ENCODE measurements at places on chromosomes 5 and 9. TPM values are rescaled to one million over a fixed set of nuclear protein-coding genes. Genes with fewer than 3 reads are reported as not detected.

- DNase-seq, result no peak
- H3K36me3 ChIP-seq, result no peaks in the 10 kb centered on the region
- H3K4me1 ChIP-seq, result no peaks in the 10 kb centered on the region
- H3K4me3 ChIP-seq, result no peak overlapping the region
- no peaks in the 10 kb centered on the region for H3K27me3 ChIP-seq
- H3K27ac ChIP-seq, result no peak overlapping the region
Measured at GRCh38 chr5:78661044-78661443, 12.5 kb upstream of the LHFPL2 start.

GRCh38 chr9:132411091-132411508 lies 1.1 kb downstream of the CFAP77 start:
- no peak overlapping the region for H3K27ac ChIP-seq
- H3K4me1 ChIP-seq, result peaks cover 4% of the 10 kb centered on the region
- H3K4me3 ChIP-seq, result no peak overlapping the region

DNA sequence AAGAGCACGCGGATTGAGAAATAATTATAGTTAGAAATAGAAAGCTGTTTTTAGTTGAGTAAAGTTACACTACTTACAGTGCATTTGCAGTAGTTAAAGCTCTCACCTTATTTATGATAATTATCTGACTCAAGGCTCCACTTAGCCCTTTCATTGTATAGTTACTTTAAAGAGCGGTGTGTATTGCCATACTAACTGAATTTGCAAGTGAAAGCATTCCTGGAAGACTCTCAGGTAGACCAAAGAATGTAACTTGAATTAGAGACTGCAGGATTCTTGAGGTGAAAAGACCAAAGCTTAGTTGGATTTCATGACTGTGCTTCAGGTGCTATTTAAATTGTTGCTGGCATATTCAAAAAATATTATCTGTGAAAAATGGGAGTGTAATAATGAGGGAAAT lies 4.2 kb upstream of the RASA1 start:
- H3K36me3 ChIP-seq, result no peaks in the 10 kb centered on the region
- no peak overlapping the region for H3K4me3 ChIP-seq
- DNase-seq, result no peak
- H3K27ac ChIP-seq, result no peak overlapping the region
- H3K4me1 ChIP-seq, result peaks cover 3% of the 10 kb centered on the region
- peaks cover 3% of the 10 kb centered on the region for H3K27me3 ChIP-seq

DNA sequence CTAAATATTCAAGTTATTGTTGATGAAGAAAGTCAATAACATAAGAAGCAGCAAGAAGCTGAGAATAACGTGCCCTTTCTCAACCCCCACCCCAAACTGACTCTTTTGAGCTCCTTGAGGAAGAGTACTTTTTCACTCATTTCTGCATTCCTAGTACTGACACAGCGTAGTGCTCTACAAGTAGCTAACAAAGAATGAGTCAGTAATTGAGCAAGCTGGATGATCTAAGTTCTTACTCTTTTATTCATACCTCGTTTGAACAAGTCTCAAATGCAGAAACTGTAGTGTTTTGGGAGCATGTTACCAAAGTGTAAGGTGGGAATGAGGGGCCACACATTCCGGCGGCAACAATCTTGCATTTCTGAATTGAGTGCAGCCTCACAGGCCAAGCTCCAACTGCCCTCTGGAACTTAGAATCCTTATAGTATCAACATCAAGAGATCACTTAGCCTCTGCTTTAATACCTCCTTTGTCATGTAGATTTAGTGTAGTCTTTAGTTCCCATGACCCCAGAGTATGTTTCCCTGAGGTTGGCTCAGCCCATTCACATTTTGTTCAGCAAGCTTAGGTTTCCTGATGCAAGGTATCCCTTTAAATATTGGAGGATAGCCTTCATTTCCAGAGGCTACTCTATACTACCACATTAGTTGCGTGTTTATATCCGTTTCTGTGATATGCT lies 152.0 kb downstream of the PRR16 start:
- no peak overlapping the region for H3K4me3 ChIP-seq
- no peak for DNase-seq
- H3K4me1 ChIP-seq, result no peaks in the 10 kb centered on the region
- no peaks in the 10 kb centered on the region for H3K36me3 ChIP-seq

DNA sequence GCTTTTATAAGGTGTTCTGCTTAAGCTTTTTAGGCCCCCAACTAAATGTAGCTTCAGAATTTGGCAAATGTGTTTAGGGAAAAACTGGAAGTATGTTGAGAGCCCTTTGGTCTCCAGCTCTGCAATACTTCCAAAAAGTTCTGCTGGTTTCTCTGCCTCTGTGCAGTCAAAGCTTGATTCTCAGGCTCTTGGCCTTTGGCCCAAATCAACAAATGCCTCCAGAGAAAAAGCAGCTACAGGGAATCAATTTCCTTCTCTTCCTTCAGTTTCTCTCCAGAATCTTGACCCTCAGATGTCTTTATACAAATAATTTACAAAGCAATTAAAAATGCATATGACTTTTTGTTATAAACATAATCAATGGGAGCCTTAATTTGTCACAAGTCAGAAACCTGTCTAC lies 235.7 kb downstream of the COMMD10 start:
- no peaks in the 10 kb centered on the region for H3K36me3 ChIP-seq

Gene TAF11L14
- not detected for total RNA-seq

GRCh38 chr5:66080664-66081063 lies 63.4 kb upstream of the SREK1 start:
- H3K36me3 ChIP-seq, result peaks cover 37% of the 10 kb centered on the region
- no peak overlapping the region for H3K27ac ChIP-seq
- H3K4me1 ChIP-seq, result no peaks in the 10 kb centered on the region
- H3K4me3 ChIP-seq, result no peak overlapping the region

GRCh38 chr5:104800440-104801048 lies 1238.0 kb upstream of the NUDT12 start:
- H3K27me3 ChIP-seq, result no peaks in the 10 kb centered on the region
- H3K4me3 ChIP-seq, result no peak overlapping the region
- no peaks in the 10 kb centered on the region for H3K4me1 ChIP-seq
- no peak overlapping the region for H3K27ac ChIP-seq
- no peaks in the 10 kb centered on the region for H3K36me3 ChIP-seq
- DNase-seq, result peak; percentile 15

Gene CACNA1B
- 0.49 TPM for total RNA-seq

DNA sequence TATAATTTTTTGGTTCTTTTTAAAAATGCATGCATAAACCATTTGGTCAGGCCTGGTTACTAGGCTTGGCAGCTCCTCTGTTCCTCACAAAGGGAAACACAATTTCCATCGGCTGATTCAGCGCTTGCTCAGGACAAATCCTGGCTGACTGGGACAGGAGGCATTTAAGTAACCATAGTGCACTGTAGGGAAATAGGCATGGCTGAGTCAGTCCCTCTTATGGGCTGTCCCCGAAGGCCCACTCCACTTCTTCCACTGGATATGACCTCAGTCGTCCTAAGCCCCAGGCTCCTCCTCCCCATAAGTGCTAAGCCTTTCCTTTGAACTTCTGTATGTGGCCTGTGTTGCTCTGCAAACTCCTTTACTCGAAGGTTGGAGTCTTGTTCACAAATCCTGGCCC lies 71.2 kb upstream of the GLIS3 start:
- DNase-seq, result no peak
- H3K27ac ChIP-seq, result no peak overlapping the region
- no peak overlapping the region for H3K4me3 ChIP-seq
- no peaks in the 10 kb centered on the region for H3K27me3 ChIP-seq

Gene SHISAL2B
- not detected for total RNA-seq

DNA sequence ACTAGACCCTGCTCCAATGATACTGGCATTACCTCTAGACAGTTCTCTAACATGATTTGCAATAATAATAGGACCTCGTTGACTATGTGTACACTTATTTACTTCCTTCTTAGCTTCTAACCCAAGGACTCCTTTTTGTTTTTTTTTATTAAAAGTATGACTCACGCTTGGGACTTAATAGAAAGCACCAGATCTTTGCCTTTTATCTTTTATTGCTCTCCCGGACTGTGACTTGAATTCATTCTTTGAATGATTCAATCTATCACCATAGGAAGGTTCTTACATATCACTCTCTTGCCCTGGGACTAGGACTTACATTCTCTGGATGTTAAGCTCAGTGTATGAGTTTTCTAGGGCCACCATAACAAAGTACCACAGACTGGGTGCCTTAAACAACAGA lies 9.0 kb downstream of the C9 start:
- no peaks in the 10 kb centered on the region for H3K27me3 ChIP-seq
- H3K36me3 ChIP-seq, result no peaks in the 10 kb centered on the region
- H3K4me3 ChIP-seq, result no peak overlapping the region
- H3K4me1 ChIP-seq, result no peaks in the 10 kb centered on the region

DNA sequence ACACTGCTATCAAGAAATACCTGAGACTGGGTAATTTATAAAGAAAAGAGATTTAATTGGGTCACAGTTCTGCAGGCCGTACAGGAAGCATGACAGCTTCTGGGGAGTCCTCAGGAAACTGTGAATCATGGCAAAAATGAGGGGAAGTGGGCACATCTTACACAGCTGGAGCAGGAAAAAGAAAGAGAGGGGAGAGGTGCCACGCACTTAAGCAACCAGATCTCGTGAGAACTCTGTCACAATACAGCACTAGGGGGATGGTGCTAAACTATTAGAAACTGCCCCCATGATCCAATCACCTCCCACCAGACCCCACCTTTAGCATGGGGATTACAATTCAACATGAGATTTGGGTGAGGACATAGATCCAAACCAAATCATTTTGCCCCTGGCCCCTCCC lies 105.5 kb upstream of the CPLX2 start:
- H3K4me3 ChIP-seq, result no peak overlapping the region
- H3K4me1 ChIP-seq, result no peaks in the 10 kb centered on the region
- no peaks in the 10 kb centered on the region for H3K36me3 ChIP-seq
- H3K27me3 ChIP-seq, result peaks cover 3% of the 10 kb centered on the region
- DNase-seq, result no peak

- H3K4me3 ChIP-seq, result no peak overlapping the region
- no peaks in the 10 kb centered on the region for H3K4me1 ChIP-seq
- H3K36me3 ChIP-seq, result no peaks in the 10 kb centered on the region
- no peak for DNase-seq
Measured at GRCh38 chr9:88220652-88221051, 82.4 kb upstream of the SPATA31C2 start.

- no peaks in the 10 kb centered on the region for H3K4me1 ChIP-seq
- no peak for DNase-seq
- H3K27me3 ChIP-seq, result no peaks in the 10 kb centered on the region
- H3K4me3 ChIP-seq, result no peak overlapping the region
- peak overlapping the region; percentile 4 for H3K27ac ChIP-seq
- no peaks in the 10 kb centered on the region for H3K36me3 ChIP-seq
Measured at GRCh38 chr5:92980491-92980890, 600.5 kb downstream of the NR2F1-AS1 start.

Gene PCA3
- not detected for total RNA-seq

GRCh38 chr9:138037140-138037539 lies 159.6 kb downstream of the CACNA1B start:
- H3K4me3 ChIP-seq, result no peak overlapping the region
- H3K27ac ChIP-seq, result no peak overlapping the region
- H3K27me3 ChIP-seq, result no peaks in the 10 kb centered on the region
- H3K36me3 ChIP-seq, result no peaks in the 10 kb centered on the region
- H3K4me1 ChIP-seq, result no peaks in the 10 kb centered on the region

Gene BTNL3
- total RNA-seq, result not detected

Gene RAPGEF1
- 86.8 TPM for total RNA-seq

GRCh38 chr5:179308563-179309382 lies 36.5 kb downstream of the ADAMTS2 start:
- no peak for DNase-seq
- H3K4me3 ChIP-seq, result no peak overlapping the region
- no peaks in the 10 kb centered on the region for H3K36me3 ChIP-seq
- H3K27me3 ChIP-seq, result peaks cover 6% of the 10 kb centered on the region

- no peaks in the 10 kb centered on the region for H3K4me1 ChIP-seq
- DNase-seq, result no peak
- H3K27me3 ChIP-seq, result peaks cover 13% of the 10 kb centered on the region
- H3K4me3 ChIP-seq, result no peak overlapping the region
- H3K36me3 ChIP-seq, result no peaks in the 10 kb centered on the region
Measured at GRCh38 chr5:157464519-157465171, 4.6 kb downstream of the NIPAL4 start.

- DNase-seq, result no peak
- no peak overlapping the region for H3K4me3 ChIP-seq
- no peaks in the 10 kb centered on the region for H3K4me1 ChIP-seq
- H3K36me3 ChIP-seq, result no peaks in the 10 kb centered on the region
Measured at GRCh38 chr9:112361601-112362000, 18.3 kb upstream of the HSDL2 start.

DNA sequence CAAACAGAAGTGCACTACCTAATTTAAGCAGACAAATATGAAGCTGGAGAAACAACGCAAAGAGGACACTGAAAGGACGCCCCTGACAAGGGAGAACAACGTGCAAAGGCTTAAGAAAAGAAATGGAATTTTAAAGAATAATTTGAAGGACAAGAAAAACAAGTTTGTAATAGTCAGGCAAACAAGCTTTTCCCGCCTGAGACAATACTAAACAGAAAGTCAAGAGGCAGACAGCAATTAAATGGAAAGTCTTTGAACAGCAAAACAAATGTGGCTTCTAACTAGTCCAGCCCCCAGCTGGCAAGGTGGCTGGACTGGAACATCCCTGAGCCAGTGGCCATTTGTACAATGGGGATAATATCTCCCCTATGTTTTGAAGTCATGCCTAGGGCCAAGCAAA lies 63.3 kb downstream of the SIL1 start:
- no peak overlapping the region for H3K27ac ChIP-seq
- H3K27me3 ChIP-seq, result no peaks in the 10 kb centered on the region
- no peak overlapping the region for H3K4me3 ChIP-seq
- DNase-seq, result no peak

DNA sequence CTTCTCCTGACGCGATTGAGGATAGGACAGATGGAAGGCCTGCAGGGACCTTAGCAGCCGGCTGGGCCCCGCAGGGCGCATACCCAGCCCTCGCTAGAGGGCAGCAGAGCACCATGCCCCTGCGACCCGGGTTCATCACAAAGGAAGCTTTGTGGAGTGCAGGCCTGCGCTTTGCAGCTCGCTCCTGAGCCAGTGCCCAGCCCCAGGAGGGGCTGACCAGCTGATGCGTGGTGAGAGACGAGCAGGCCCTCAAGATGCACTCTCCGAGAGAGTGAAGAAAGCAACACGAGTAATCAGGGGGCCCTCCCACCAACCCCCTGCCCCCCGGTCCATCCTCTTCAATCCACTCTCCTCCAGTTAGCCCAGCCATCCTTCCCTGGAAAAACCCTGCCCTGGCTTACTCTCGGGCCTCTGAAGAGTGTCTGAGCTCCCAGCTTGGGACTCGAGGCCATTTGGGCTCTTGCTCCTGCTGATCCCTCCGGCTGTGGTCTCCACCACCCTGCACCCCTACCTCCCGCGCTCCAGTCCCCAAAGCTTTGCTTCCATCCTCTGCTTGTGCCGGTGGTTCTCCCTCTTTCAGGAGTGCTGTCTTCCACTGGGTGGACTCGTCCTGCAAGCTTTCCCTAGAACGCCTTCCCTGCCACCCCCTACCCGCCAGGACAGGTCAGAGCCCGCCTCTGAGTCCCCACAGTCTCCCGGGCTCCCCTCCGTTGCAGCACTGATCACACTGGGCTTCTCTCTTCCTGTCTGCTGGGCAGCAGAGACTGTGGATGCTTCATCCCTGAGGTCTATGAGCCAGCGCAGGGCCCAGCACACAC lies 9.1 kb upstream of the KIF12 start:
- H3K4me3 ChIP-seq, result no peak overlapping the region
- DNase-seq, result peak; percentile 47
- peaks cover 5% of the 10 kb centered on the region for H3K27me3 ChIP-seq
